ENCODE measurements at places on chromosomes 1 and 21. TPM values are rescaled to one million over a fixed set of nuclear protein-coding genes. Genes with fewer than 3 reads are reported as not detected.

GRCh38 chr21:35743571-35743970 is 316.8 kb downstream of the SETD4 start:
- no peak for DNase-seq

DNA sequence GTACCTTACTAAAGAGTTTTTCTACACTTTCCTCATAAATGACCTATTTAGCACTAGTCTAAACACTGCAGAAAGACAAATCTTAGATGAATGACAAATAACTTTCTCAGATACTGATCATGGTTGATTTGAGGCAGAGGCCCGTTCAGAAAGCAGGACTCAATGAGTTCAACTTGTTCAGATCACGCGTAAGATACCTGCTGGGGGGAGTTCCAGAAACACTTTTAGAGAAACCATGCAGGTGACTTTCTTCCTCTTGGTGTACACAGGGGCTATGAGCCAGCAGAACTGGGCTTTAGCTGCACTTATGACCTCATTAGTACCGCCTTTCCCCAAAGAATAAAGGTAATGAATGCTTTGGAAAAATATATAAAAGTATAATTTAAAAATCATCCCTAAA is 38.8 kb upstream of the TTC39A start:
- DNase-seq: no peak

DNA sequence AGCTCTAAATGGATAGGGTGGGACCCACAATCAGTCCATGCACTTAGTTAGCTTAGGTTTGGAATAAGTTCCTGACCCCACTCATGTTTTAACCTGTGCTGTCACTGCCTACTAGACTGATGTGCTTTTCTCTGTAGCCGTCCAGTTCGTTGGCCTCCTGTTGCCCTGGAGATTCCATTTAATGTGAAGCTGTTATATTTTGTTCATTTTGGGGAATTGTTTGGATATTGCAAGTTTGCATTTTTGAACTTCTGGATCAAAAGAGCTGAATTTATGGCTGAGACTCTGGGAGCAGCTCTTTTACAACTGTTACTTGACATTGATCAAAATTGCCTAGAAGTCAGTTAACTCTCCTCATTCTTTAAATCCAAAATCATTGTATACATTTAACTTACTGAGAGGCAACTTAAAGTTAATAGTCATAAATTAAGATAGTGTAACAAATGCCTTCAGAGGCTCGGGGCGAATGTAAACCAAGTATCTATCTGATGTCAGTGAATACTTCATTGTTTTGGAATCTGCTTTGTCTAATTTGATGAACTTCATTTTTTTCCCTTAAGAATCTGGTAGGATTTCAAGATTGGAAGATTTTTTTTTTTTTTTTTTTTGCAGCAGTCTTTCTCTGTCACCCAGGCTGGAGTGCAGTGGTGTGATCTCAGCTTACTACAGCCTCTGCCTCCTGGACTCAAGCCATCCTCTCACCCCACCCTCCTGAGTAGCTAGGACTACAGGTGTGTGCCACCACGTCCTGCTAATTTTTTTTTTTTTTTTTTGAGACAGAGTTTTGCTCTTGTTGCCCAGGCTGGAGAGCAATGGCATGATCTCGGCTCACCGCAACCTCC is 38.1 kb downstream of the MIGA1 start:
- no peak for DNase-seq

The MR1 gene
- total RNA-seq: 12.8 TPM

The MEGF6 gene
- 37.6 TPM for total RNA-seq

GRCh38 chr1:242813490-242814091 is 289.1 kb upstream of the PLD5 start:
- DNase-seq: no peak

GRCh38 chr21:39150877-39151276 is 32.4 kb downstream of the PSMG1 start:
- DNase-seq: no peak

DNA sequence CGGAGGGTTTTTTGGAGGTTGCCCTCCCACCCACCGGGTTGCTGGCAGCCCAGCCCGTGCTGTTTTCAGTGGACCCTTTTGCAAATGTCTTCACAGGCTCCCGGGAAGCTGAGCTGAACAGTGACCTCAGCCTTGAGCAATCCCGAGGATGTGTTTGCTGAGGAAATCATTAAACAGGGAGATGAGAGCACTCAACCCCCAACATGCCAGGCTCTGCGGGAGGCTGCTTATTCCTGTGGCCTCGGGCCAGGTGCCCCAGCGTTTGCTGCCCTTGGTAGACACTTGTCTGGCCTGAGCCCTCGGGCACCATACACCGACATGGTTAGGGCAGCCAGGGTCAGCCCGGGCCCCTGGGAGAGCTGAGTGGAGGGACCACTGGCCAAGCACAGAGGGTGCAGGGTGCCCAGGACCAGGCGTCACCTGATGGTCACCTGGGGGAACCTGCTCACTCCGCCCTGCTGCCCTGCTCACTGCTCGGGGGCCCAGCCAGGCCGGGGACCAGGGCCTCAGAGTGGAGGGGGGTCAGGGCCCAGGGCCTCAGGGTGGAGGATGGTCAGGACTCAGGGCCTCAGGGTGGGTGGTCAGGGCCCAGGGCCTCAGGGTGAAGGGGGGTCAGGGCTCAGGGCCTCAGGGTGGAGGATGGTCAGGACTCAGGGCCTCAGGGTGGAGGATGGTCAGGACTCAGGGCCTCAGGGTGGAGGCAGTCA is 42.5 kb upstream of the POFUT2 start:
- no peak for DNase-seq

DNA sequence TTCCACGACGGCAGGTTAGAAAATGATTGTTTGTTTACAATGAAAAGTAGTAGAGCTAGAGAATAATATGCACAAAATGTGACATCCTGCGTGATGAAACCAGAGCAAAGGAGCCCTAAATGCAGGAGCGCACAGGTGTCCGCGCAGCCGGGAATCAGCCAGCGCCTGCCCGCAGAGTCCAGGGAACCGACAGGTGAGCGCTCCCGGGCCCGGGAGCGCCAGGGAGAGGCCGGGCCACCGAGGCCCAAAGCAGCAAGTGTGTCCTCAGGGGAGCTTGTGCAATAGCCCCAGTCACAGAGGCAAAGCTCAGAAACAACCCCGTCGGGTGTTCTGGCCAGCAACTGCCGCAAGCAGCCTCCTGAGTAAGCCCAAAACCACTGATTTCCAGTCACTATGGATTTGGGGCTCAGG is 789 bp upstream of the GALE start:
- DNase-seq: no peak

- no peak for DNase-seq
Observed at GRCh38 chr1:10192263-10192662, 18.1 kb upstream of the KIF1B start.

The CBR3 gene
- 45.2 TPM for total RNA-seq

- no peak for DNase-seq
Observed at GRCh38 chr1:66927528-66927927, 2.7 kb downstream of the MIER1 start.

DNA sequence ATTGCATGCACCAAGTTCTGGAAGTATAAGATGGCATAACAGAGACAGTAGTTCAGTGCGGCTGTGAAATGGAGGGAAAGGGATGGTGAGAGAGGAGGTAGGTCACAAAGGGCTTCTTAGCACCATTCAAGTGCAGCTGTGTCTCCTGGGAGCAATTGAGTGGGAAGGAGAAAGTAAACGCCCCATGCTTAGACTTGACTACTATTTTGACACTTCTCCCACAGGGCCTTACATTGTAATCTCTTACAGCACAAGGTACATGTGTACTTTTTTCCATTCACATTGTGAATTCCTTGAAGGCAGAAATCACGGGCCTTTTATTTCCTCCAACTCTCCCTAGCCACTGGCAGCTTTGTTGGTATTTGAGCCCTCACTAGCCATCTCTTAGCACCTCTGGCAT is 239.6 kb upstream of the FOXD3 start:
- DNase-seq: no peak

- no peak for DNase-seq
Observed at GRCh38 chr1:209685821-209686220, 10.6 kb downstream of the G0S2 start.

- no peak for DNase-seq
Observed at GRCh38 chr1:12548279-12548972, 69.6 kb downstream of the DHRS3 start.

The NLRP3 gene
- 1.7 TPM for total RNA-seq

GRCh38 chr1:168498956-168499687 is 44.7 kb downstream of the XCL2 start:
- DNase-seq: no peak

The BSDC1 gene
- 54.3 TPM for total RNA-seq

DNA sequence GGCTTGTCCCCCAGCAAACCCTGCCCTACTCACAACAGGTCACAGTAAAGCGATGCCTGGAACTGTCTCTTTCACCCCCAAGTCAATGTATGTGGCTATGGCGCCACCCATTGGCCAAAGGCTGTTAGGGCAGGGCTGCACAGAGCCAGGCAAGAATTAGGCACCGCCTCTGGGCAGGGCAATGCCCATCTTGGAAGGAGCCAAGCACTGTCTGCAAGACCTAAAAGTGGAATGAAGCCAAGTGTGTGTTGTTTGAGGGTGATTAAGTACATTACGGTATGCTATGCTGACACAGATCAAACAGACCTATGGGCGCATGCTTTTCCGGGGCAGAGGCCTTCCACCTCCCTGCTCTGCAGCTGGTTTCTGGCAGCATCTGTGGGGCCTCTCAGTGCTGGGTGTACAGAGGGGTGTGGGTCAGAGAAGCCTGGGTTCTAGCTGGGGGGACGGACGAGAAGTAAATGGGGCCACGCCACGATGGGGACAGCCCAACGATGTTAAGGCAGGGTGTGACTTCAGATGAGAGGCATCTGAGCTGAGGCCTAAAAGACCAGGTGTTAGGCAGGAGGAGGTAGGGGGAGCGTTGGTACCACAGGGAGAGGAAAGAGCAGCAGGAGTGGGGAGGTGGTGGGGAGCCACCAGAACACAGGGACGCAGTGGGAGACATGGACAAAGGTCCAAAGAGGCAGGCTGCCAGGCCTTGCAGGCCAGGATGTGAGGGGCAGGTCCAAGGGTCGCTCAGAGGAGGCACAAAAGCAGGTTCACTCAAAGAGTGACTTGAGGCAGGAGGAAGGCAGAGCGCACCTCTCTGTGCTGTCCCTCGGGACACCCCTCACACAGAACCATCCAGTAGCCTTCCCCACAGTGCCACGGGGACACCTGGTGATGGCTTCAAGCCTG is 49.8 kb downstream of the ACOT7 start:
- no peak for DNase-seq

- DNase-seq: peak; percentile 28
Observed at GRCh38 chr1:24888971-24889676, 41.0 kb downstream of the RUNX3 start.

The GJA8 gene
- not detected for total RNA-seq

All from vagina (tissue), 2 donors.